ENCODE measurements at places on chromosomes 2 and 18.

DNA sequence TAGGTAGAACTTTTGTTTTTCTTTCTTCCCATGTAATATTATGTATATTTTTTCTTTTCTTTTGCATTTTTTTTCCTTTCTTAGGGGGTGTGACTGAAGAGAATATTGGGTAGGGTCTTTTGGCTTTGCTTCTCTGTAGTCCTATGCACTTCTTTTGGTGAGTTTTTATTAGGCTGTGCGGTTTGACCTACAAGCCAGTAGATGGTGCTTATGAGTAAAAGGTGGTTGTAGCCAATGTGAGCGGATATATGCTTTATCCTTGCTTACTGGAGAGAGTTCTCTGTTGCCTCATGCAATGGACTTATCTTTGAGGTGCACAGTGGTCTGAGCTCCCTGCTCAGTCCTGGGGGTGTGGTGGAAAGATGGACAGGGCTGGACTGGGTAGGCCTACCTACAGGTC is 52.7 kb downstream of the DSEL start:
- peak; percentile 6 for DNase-seq

GRCh38 chr2:209322041-209322440 is 101.8 kb upstream of the MAP2 start:
- no peak for DNase-seq

- DNase-seq = no peak
These were observed 37.2 kb downstream of the PLEKHA3 start for GRCh38 chr2:178517496-178517895.

DNA sequence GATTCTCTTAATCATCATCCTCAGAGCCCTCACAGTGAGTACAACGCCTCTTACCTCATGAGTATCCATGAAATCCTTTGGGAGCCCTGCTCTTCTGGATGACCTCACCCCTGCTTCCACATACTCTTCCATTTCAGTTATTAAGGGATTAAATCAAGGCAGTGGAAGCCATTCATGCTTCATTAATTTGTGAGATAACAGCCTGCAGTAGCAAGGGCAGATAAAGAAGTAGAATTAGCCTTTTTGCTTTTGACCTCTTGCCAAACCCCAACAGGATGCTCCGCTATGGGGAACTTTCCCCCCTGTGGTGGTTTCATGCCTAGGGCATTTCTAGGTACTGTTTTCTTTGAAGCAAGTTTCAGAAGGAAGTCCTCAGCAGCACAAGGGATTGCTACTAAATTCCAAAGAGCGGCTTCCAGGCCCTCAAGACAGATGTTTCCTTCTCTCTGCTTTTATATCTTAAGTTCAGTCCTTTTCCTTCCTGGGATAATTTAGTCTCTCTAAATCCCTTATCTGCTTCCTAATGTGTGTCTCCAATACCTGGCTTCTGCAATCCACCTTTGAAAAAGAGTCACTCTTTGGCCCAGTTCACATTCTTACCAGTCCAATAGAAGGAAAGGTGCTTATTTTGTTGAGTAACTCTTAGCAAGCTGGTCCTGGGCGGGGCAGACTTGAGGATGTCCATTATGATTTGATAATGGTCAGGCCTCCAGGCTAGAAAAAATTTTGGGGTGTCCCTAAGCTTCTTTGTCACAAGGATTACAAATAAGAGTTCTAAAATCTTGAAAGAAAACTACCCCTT is 76.9 kb downstream of the MYO1B start:
- DNase-seq = peak; percentile 41

GRCh38 chr2:2655453-2656114 is 324.5 kb upstream of the MYT1L start:
- DNase-seq = no peak

DNA sequence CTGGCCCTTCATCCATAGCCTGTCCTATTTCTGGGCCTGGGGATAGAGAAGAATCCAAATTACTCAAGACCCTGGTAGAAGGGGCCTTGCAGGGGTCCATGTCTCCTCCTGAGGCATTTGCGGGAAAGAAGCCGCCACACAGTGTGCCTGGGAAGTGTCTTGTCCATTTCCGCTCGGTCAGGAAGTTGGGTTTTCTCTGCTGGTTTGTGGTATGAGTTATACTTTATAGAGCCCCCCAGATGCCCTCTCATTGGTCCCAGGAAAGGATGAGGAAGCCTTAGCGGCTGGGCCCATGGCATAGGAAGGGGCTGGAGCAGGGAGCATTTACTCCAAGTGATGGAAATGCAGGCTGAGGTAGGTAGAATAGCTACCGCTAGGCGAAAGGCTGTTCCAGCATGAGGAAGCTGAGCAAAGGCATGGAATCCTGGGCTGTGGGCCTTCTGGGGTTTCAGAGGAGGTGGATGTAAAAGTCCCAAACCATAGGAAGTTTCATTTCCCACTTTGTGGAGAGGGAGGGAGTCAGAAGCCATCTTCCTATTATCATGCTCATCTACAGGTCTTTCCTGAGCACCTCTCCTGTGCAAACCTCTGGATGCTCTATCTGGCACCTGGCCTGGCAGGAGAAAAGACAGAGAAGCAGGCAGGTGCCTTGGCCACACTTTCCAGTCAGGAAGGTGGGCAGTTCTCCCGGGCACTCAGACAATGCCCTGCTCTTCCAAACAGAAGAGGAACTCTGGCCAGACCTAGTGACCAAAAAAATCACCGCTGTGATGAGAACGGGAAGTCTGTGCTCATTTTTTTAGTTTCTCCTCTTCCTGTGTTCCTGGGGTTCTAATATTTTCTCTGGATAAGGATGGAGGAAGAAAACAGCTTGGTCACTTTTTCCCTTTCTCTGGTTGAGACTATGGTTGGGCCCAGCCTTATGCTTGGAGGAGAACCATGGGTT is 2.6 kb upstream of the CD207 start:
- no peak for DNase-seq

DNA sequence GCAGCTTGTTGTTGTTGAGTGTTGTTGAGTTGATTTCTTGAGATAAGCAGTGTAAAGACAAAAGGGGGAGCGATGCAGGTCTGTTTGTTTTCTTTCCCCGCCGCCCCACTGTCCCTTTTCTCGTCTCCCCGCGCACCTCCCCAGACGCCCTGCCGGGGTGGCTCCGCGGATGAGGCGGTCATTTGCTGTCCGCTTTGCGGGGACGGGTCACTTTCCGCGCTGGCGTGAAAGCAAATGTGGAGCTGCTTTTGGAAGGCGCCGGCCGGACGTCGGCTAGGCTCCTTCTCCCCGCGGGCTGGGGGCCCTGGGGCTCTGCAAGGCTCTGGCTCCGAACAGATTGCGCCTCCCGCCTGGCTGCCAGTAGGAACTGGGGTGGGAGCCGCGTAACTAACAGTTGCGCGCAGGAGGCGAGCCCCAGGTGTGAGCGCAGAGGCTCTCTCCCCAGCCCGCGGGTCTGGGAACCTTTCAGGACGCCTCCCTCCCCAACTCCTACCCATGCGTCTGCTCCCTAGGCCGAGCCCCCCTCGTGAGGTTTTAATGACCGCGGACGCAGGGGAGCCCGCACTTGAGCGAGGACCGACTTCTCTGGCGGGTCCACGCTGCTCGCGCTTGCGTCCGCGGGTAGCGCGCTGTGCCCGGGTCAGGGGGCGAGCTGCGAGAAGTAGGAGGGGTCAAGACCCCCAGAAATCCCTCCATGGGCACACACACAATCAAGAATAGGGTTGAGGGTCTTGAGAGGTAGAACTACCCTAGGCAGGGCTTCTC is 146.6 kb downstream of the MEIS1 start:
- DNase-seq = no peak

DNA sequence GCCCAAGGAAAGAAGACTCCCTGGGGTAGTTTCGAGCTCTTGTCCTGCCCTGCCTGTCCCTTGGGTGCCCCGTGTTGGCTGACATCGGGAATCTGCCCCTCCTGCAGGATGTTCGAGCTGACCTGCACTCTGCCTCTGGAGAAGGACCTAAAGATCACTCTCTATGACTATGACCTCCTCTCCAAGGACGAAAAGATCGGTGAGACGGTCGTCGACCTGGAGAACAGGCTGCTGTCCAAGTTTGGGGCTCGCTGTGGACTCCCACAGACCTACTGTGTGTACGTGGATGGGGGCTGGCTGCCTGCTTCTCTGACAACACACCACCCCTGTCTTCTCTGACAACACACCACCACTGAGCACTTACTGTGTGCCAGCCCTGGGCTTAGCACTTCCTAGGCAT is 210.8 kb downstream of the DYSF start:
- DNase-seq = no peak

DNA sequence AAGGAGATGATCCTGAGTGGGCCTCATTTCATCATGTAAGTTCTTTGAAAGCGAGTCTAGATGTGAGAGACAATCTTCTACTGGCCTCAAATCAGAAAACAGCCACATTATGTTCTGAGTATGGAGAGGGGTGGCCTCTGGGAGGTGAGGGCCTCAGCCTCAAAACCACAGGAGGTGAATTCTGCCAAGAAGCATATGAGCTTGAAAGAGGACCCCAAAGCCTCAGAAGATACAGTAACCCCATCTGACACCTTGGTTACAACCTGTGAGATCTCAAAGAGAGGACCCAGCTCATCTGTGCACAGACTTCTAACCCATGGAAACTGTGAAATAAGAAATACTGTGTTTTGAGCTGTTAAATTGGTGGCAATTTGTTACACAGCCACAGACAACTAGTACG is 200.1 kb downstream of the ARHGAP15 start:
- no peak for DNase-seq

- DNase-seq = peak; percentile 86
These were observed 7.0 kb upstream of the TYMS start for GRCh38 chr18:650428-650858.

GRCh38 chr2:31688282-31688681 is 107.5 kb upstream of the SRD5A2 start:
- peak; percentile 21 for DNase-seq

- DNase-seq = peak; percentile 7
These were observed 55.1 kb downstream of the CDH19 start for GRCh38 chr18:66548747-66549146.

DNA sequence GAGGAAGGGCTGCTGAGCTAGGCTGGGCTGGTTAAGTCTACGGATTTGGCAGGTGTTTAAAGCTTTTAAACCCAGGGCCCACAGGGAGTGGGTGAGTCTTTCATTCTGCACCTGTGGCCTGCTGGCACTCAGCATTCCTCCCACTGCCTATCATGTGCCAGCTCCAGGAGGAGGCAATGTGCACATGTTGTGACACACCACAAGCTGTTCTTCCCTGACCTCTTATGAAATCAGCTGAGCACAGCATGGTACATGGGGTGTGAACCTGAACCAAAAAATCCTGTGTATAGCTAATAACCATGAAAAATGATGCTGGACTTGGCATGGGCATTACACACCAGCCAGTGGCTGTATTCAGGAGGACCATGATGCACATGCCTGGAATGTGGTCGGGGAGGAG is 297.9 kb upstream of the MMADHC start:
- no peak for DNase-seq

- DNase-seq = peak; percentile 18
These were observed 4.3 kb upstream of the TRPM8 start for GRCh38 chr2:233912691-233913423.

GRCh38 chr18:64810354-64810753 is 661.5 kb upstream of the LINC00305 start:
- DNase-seq = no peak

DNA sequence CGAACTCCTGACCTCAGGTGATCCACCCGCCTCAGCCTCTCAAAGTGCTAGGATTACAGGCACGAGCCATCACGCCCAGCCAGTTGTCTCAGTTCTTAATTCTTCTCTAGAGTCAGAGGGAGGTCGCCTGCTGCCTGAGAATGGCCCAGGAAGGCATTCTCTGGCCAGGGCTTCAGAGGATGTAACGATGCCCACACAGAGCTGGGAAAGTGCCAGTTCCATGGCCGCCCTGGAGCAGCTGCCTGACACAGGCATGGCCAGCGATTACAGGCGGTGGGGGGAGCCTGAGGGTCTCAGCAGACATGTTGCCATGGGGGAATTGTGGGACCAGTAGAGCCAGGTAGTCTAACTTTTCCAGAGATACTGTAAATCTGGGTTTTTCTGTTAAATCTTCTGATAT is 25.6 kb upstream of the DNMT3A start:
- DNase-seq = no peak

GRCh38 chr2:63488118-63488713 is 100.1 kb downstream of the WDPCP start:
- DNase-seq = peak; percentile 44

GRCh38 chr2:23756593-23757292 is 170.2 kb downstream of the ATAD2B start:
- no peak for DNase-seq

DNA sequence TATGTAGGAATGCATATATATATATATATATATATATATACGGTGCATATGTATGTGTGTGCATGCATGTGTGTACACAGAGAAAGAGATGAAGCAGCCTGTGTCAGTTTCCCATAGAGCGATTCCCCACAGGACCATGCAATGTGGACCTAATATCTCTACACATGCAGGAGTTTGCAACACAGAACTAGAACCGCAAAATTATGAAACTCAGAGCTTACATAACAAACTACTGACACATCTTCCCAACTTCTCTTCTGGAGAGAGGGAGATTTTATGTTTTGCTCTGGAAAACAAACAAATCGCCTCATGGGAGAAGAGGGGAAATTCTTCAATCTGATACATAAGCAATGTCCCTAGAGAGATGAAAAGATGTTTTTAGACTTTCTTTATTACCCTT is 377.2 kb downstream of the LRATD1 start:
- DNase-seq = no peak

DNA sequence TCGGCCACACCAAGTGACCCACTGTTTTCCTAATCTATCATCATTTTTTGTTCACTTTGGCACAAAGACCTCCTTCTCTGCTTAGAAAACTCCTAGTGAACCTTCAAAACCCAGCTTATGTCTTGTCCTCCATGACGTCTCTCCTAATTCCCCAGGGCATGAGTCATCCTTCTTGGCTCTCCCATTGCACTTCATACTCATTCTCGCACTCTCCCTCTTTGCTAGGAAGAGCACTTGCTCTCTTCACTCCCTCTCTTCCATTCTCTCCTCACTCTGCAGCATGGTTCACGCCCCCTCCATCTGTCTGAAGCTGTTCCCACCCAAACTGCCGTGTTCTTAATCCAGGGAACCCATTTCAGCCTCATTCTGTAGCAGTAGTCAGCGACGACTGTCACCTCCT is 103.9 kb downstream of the MRO start:
- no peak for DNase-seq

- DNase-seq = no peak
These were observed 131.0 kb downstream of the DPP4 start for GRCh38 chr2:161943011-161943410.

GRCh38 chr2:97761192-97761591 is 47.8 kb downstream of the ZAP70 start:
- DNase-seq = no peak

DNA sequence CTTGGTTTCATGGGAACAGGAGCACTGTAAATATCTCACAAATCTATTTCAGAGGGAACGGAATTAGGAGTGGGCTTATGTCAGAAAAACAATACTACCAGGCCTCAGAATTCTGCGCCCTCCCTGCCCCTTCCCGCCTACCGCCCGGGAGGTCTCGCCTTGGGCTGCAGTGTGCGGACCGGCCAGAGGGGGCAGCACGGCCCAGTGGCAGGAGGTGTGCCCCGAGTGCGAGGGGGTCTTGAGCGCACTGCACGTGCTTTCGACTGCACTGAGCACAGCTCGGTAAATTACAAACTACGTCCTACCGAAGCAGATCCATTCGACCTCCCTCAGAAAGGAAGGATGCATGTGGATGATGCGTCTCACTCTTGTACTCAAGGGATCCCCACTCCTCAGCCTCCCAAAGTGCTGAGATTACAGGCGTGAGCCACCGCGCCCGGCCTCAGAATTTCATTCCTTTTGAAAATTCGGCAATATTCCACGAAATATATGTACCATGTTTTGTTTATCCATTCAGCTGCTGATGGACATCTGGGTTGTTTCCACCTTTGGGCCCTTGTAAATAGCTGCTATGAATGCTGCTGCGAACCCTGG is 297.0 kb downstream of the BCL2 start:
- DNase-seq = no peak
